ENCODE measurements at places on chromosomes 3 and 15.

DNA sequence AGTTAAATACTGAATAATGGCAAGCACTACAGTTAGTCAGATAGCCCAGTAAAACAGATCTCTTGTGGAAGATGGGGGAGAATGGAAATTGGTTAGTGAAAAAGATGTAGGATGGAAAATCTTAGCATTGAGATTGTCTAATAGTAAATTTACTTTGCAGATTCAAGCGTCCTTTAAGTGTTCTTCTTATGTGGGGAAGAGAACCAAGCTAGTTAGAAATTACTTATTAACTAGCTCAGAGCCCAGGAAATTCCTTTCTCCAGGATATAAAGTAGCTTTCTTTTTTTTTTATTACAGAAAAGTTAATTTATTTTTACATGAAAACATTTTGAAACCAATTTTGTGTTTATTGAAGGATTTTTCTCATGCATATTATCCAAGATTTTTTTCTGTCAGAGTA lies 36.7 kb downstream of the TIPARP start:
- no peak for DNase-seq

GRCh38 chr15:59298225-59298853 lies 74.3 kb downstream of the MYO1E start:
- no peak for DNase-seq

GRCh38 chr3:173128633-173129032 lies 12.4 kb downstream of the SPATA16 start:
- DNase-seq = no peak

- DNase-seq = no peak
Measured at GRCh38 chr15:67349634-67350033, 95.0 kb downstream of the IQCH start.

DNA sequence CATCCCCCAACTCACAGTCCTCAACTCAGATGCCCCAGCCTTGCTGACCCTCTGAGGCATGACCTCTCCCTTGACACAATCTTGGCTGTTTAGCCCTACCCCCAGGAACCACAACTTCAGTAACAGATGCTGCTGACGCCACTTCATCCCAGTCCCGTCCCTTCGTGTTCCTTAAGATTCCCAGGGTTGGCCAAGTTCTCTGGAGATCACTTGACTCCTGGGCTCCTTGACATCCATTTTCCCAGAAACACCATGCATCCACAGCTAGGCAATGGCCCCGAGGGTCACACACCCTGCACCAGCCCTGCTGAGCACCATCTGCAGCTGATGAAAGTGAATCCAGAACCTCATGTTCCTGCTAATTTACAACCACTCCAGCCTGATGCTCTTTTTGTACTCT lies 6.9 kb downstream of the RTP2 start:
- no peak for DNase-seq

GRCh38 chr15:43854801-43855200 lies 28.0 kb downstream of the WDR76 start:
- no peak for DNase-seq

GRCh38 chr15:61075741-61076140 lies 153.4 kb downstream of the RORA start:
- no peak for DNase-seq

GRCh38 chr3:24344784-24345439 lies 149.7 kb downstream of the THRB start:
- DNase-seq = no peak

DNA sequence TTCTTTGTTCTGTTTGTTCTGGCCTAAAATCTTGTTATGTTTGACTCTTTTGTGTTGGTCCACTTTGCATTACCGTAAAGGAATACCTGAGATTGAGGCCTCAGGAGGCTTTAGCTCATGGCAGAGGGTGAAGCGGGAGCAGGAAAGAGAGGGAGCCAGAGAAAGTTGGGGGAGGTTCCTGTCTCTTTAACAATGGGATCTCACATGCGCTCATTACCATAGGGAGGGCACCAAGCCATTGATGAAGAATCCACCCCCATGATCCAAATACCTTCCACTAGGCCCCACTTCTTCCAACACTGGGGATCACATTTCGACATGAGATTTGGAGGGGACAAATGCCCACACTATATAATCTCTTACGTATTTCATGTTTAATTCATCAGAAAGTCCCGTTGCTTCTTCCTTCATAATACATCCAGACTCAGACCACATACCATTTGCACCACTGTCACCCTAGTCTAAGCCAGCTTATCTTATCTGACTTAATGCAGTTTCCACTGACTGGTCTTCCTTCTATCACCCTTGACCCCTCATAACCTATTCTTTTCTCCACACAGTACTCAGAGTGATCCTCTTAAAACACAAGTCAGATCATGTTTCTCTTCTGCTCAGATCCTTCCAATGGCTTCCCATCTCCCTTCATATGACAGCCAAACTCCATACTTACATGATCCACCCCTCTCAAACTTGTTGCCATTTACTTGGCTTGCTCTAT lies 13.5 kb downstream of the KBTBD8 start:
- DNase-seq = no peak

DNA sequence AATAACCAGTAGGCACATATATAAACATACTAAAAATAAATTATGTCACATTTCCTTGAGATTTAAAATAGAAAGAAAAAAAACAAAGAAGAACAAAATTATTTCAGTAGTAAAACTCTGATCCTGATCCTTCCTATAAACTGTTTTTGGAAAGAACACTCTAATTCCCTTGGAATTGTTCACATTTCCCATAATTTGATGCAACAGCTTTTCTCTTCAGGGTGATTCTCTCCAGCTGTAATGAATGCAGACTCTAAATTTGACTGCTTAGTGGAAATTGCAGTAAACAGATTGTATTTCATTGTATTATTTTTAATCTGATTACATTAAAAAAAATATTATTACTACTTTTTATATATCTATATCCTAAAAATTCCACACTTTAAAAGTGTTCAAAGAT lies 70.2 kb upstream of the ABI3BP start:
- DNase-seq = no peak

GRCh38 chr3:27072810-27073651 lies 296.2 kb downstream of the NEK10 start:
- DNase-seq = no peak

GRCh38 chr3:172087602-172088580 lies 48.5 kb downstream of the FNDC3B start:
- DNase-seq = no peak

DNA sequence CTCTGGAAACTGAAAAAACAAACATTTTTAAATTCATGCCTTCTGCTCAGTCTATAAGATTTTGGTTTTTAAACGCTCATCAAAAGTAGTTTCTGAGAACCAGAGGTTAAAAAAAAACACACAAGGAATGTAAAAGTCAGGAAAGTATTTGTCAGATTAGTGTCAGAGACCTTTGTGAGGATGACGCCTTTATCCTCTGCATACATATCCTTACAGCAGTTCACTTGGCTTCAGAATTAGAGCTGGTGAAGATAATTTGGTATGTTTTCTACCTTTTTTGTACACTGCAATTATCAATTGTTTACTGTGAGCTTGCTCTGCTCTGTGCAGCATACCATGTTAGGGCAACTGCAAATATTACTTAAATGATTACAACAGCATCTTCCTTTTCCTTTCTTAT lies 8.3 kb downstream of the PRTG start:
- DNase-seq = no peak

- DNase-seq = no peak
Measured at GRCh38 chr3:128475355-128475754, 8.7 kb upstream of the DNAJB8 start.

- no peak for DNase-seq
Measured at GRCh38 chr15:67161881-67162280, 92.6 kb downstream of the AAGAB start.

DNA sequence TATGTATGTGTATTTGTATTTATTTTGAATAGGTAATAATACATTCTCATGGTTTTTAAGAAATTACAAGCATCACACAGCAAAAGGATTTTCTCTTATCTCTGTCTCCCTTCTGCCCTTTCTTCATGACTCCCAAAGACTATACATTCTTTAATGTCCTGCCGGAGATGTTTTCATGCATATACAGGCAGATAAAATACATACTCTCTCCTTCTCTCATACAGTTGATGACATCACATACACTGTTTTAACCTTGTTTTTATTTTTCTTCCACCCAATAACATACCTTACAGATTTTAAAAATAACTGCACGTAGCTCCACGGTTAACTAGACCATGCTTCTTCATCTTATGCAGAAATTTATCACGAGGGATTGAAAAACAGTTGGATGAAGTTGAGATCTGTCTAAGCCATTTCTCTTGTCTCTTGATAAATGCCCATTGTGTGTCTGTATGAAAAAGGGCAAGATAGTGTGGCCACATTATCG lies 249.8 kb downstream of the EDEM1 start:
- DNase-seq = no peak

GRCh38 chr3:60622349-60622748 lies 628.9 kb downstream of the FHIT start:
- no peak for DNase-seq

- no peak for DNase-seq
Measured at GRCh38 chr3:161272524-161272923, 51.4 kb downstream of the NMD3 start.
